ENCODE measurements at places on chromosomes 12 and 14. TPM values are rescaled to one million over a fixed set of nuclear protein-coding genes. Genes with fewer than 3 reads are reported as not detected.

DNA sequence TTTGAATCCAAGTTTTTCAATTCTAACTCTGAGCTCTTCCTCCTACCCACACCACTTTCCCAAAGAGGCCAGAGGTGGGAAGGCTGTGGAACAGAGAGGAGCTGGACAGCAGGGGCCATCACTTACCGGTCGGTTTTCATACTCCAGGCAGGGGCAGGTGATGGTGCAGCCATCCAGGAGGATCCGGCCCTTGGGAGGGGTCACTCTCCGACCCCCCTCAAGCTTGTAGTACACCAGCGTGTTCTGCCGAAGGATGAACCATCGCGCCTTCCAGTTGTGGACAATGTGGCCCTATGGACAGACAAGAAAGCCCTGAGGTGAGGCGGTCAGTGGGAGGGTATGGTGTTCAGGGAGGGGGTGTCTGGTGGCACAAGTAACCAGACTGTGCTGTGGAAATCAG, 14.4 kb downstream of the PLEK2 start:
- DNase-seq: no peak
- no peaks in the 10 kb centered on the region for H3K27me3 ChIP-seq
- no peak overlapping the region for H3K4me3 ChIP-seq
- no peaks in the 10 kb centered on the region for H3K36me3 ChIP-seq

DNA sequence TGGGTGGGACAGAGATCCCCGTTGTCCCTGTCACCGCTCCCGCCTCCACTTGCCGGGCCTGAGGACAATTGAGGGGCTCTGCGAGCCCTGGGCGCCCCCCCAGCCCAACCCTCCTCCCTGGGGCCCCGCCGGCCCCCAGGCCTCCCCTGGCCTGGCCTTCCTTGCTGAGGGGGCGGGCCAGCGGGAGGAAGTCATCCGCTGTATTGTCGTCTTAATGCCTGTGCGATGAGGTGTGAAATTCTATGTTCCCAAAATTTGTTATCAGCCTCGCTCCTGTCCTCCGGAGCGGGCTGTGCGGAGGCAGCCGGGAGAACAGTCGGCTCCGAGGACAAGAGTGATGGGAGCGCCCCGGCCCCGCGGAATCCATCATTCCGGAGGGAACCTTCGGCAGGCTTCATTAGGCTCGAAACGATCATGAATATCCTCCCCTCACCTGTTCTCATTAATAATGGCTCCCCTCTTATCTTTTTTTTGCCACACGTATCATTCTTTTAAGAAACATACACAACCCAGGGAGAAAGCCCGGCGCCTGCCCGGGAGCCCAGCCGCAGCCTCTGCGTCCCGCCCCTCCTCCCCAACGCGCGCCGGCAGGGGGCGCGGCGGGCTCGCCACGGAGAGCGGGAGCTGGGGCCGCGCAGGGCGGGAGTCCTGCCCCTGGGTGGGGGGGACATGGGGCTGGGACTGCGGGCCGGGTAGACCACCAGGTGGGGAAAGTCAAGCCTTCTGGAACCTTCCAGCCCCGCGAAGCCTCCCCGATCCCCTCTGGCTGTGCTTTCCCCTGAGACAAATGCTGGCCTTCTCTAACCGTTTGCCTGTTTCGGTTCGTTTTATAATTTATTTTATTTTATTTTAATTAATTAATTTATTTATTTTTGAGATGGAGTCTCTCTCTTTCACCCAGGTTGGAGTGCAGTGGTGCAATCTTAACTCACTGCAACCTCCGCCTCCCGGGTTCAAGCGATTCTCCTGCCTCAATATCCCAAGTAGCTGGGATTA, 17.1 kb upstream of the DLK1 start:
- DNase-seq: no peak
- no peaks in the 10 kb centered on the region for H3K36me3 ChIP-seq
- no peaks in the 10 kb centered on the region for H3K27me3 ChIP-seq
- no peak overlapping the region for H3K27ac ChIP-seq

Gene KLHL33
- not detected for total RNA-seq

GRCh38 chr12:7451756-7452155, 7.8 kb upstream of the CD163L1 start:
- H3K27me3 ChIP-seq: no peaks in the 10 kb centered on the region
- H3K36me3 ChIP-seq: no peaks in the 10 kb centered on the region
- no peak for DNase-seq
- H3K27ac ChIP-seq: no peak overlapping the region

Gene ZNF891
- 2.0 TPM for total RNA-seq

Gene SSTR1
- total RNA-seq: 7.2 TPM

DNA sequence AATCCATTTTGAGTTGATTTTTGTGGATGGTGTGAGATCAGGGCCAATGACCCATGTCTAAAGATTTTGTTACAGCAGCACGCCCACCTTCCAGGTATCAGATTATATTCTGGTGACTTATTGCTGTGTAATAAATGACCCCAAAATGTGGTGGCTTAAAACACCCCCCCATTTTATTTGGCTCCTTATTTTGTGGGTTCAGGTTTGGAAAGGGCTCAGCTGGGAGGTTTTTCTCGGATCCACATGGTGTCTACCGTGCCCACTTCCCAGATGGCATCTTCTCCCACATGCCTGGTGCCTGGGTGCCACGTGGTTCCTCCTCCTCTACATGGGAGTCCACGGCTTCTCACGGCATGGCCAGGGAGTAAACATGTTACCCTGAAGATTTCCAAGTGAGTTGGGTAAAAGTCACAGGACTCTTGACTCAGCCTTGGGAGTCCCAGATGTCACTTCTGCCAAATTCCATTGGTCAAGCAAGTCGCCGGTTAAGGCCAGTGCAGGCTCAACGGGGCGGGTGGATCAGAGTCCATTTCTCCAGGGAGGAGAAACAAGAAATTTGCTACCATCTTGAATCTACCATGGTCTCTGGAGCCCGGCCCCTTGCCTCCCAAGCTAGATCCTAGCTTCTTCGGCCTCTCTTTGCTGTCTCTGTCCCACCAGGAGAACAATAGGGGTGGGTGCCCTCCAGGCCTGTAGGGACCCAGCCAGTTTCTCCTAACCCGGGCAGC, 214.3 kb downstream of the KIF26A start:
- H3K27ac ChIP-seq: no peak overlapping the region
- H3K4me1 ChIP-seq: no peaks in the 10 kb centered on the region
- DNase-seq: peak; percentile 44
- no peaks in the 10 kb centered on the region for H3K27me3 ChIP-seq
- H3K4me3 ChIP-seq: no peak overlapping the region

Gene SYCP3
- not detected for total RNA-seq

Gene CD4
- 2.6 TPM for total RNA-seq

GRCh38 chr12:75480469-75480949, at the start of gene GLIPR1:
TSS of gene GLIPR1 (plus strand) at chr12:75480755. CDS start at chr12:75480881, 126 bp downstream.
- no peaks in the 10 kb centered on the region for H3K27me3 ChIP-seq
- no peaks in the 10 kb centered on the region for H3K36me3 ChIP-seq

DNA sequence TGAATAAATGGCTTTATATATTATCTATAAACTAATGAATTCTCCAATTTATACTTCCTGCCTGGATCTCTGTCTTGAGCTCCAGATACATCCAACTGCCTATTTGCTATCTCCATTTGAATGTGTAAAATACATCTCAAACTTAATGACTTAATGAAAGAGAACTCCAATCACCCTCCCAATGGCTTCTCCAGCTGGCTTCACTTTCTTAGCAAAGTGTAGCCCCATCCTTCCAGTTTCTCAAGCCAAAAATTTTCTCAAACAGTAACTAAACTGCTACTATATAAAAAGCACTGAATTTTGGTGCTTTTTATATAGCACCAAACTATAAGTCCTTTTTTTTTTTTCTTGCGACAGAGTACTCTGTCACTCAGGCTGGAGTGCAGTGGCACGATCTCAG, 2.6 kb downstream of the CRY1 start:
- peak overlapping the region; percentile 95 for H3K4me3 ChIP-seq
- no peaks in the 10 kb centered on the region for H3K4me1 ChIP-seq
- peak overlapping the region; percentile 99 for H3K27ac ChIP-seq
- DNase-seq: no peak
- H3K36me3 ChIP-seq: no peaks in the 10 kb centered on the region
- no peaks in the 10 kb centered on the region for H3K27me3 ChIP-seq

DNA sequence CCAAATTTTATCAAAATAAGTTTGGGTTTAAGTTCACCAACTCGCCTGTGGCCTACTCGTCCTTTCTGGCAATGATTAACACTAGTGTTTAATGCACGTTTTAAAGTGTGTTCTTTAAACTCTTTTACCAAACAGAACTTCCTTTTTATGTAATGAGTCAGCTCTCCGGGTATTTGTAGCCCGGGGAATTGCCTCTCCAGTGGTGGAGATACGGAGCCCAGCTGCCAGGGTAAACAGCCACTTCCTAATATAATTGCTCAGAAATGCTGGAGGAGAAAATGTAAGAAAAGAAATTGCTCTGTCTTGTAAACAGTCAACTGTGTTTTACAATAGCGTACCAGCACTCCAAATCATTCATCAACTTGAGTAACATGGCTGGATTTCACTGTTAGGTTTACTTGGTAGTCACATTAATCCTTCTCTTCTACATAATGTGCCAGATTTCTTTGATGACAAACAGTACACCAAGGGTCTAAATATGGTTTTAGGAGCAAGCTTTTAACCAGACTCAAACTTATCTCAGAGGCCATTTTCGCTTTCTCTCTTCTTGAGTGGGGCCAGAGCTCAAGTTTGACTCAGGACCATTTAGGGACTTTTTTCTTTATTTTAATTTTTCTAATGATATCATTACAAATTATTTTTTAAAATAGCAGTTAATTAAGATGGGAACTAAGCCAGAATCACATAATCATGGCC, 101.2 kb upstream of the SLC38A2 start:
- H3K27ac ChIP-seq: peak overlapping the region; percentile 93
- peak overlapping the region; percentile 37 for H3K4me3 ChIP-seq
- H3K36me3 ChIP-seq: no peaks in the 10 kb centered on the region
- peak; percentile 92 for DNase-seq
- H3K27me3 ChIP-seq: no peaks in the 10 kb centered on the region

Gene KRT3
- not detected for total RNA-seq

Gene RGS6
- 0.11 TPM for total RNA-seq

- no peak overlapping the region for H3K27ac ChIP-seq
- DNase-seq: no peak
- no peak overlapping the region for H3K4me3 ChIP-seq
- H3K36me3 ChIP-seq: no peaks in the 10 kb centered on the region
- no peaks in the 10 kb centered on the region for H3K4me1 ChIP-seq
These were observed 613.8 kb downstream of the VRK1 start for GRCh38 chr14:97410667-97411620.

DNA sequence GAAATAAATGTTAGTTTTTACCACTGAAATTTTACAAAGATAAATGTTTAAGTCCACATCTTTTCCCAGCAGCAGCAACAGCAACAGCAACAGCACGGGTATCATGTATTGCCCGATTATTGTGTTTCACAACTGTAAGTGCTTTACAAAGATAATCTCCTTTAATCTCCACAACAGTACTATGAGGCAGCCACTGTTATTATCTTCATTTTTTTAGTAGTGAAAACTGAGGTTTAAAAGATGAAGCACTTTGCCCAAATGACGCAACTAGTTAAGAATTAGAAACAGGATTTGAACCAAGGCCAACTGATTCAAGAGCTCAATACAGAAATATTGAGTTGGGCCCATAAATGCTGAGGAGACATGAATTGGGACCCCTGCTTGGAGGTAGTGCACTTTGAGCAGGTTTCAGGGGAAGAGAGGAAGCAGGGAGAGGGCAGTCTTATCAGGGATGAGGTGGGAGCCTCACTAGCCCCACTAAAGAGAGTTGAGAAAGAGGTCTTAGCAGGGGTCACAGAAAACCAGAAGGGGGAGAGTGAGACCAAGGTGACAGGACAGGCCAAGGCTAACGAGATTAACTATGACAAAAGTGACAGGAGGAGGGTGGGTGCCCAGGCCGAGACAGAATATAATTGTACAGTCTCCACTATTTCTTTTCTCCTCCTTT, 15.3 kb downstream of the KRT2 start:
- H3K36me3 ChIP-seq: no peaks in the 10 kb centered on the region
- H3K4me1 ChIP-seq: no peaks in the 10 kb centered on the region
- no peak overlapping the region for H3K4me3 ChIP-seq

Gene TMEM253
- total RNA-seq: not detected

DNA sequence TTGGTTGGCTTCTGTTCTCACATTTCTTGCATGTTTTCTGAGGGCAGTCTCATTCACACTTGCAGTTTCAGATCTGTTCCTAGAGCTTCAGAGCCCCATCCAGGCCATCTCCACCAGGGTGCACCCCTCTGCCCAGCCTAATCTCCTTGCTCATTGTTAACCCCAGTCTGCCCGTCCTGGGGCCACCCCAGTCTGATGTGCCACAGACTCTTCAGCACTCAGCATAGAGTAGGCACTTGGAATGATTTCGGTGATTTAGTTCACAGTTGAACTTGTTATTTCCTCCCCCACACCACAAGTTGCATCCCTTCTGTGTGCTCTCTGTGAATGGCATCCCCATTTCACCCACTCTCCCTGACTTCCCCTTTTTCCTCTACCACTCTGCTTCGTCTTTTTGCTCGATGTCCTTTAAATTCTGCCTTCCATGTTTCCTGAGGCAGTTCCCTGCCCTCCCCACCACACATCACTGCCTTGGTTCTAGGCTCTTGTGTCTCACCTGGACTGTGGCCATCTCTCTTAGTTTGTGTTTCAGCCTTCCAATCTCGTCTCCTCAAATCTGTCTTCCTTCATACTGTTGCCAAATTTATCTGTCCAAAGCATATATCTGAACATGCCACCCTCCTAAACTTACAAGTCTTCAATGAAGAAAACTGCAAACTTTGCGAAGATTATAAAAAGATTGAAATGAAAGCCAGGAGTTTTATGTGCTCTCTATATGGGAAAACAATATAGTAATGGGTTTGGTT, 41.5 kb downstream of the ANO6 start:
- no peak for DNase-seq
- H3K4me3 ChIP-seq: peak overlapping the region; percentile 29
- H3K36me3 ChIP-seq: no peaks in the 10 kb centered on the region
- H3K27ac ChIP-seq: no peak overlapping the region
- H3K27me3 ChIP-seq: no peaks in the 10 kb centered on the region
- peaks cover 43% of the 10 kb centered on the region for H3K4me1 ChIP-seq

- H3K4me1 ChIP-seq: peaks cover 34% of the 10 kb centered on the region
- peak overlapping the region; percentile 99 for H3K27ac ChIP-seq
- no peaks in the 10 kb centered on the region for H3K27me3 ChIP-seq
These were observed 114.7 kb downstream of the NCOR2 start for GRCh38 chr12:124452576-124453331.

Gene MPHOSPH9
- 21.6 TPM for total RNA-seq

DNA sequence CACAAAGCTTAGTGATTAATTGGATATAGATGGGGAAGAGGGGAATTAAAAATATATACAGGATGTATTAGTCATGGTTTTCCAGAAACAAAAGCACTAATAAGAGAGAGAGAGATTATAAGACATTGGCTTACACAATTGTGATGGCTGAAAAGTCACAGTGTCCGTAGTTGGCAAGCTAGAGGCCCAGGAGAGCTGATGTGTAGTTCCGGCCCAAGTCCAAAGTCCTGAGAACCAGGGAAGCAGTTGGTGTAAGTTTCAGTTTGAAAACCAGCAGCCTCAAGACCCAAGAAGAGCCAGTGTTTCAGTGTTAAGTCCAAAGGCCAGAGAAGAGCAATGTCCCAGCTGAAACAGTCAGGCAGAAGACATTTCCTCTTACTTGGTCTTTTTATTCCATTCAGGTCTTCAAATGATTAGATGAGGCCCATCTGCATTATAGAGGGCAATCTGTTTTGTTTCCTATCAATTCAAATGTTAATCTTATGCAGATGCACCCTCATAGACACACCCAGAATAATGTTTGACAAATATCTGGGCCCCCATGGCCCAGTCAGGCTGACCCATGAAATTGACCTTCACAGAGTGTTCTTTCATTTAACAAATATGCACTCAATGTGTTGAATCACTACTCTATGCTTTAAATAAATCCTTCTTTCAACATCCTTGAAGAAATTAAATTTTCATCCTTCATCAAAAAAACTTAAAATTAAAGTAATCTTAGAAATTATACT, 67.2 kb upstream of the DIO2 start:
- no peak overlapping the region for H3K4me3 ChIP-seq
- H3K27ac ChIP-seq: no peak overlapping the region
- H3K27me3 ChIP-seq: no peaks in the 10 kb centered on the region
- no peaks in the 10 kb centered on the region for H3K4me1 ChIP-seq

Gene TFCP2
- 3.0 TPM for total RNA-seq
